ENCODE measurements at places on chromosomes 12 and 14.
A peak's percentile ranks its signal among the peaks of the same experiment; 100 is the strongest.

- H3K36me3 ChIP-seq: peaks cover 56% of the 10 kb centered on the region
- H3K4me1 ChIP-seq: peaks cover 9% of the 10 kb centered on the region
- no peaks in the 10 kb centered on the region for H3K27me3 ChIP-seq
- peak overlapping the region; percentile 64 for H3K27ac ChIP-seq
- DNase-seq: peak; percentile 76
- H3K4me3 ChIP-seq: no peak overlapping the region
These were observed 7.6 kb upstream of the PFDN5 start for GRCh38 chr12:53287741-53288216.

- peaks cover 6% of the 10 kb centered on the region for H3K36me3 ChIP-seq
- peaks cover 10% of the 10 kb centered on the region for H3K4me1 ChIP-seq
- H3K4me3 ChIP-seq: peak overlapping the region; percentile 30
- peaks cover 83% of the 10 kb centered on the region for H3K27me3 ChIP-seq
- peak overlapping the region; percentile 62 for H3K27ac ChIP-seq
These were observed 7.5 kb upstream of the LHX5 start for GRCh38 chr12:113479216-113479589.

- H3K27ac ChIP-seq: peak overlapping the region; percentile 98
- no peak for DNase-seq
- H3K4me3 ChIP-seq: peak overlapping the region; percentile 98
- H3K27me3 ChIP-seq: no peaks in the 10 kb centered on the region
- H3K4me1 ChIP-seq: peaks cover 36% of the 10 kb centered on the region
- H3K36me3 ChIP-seq: peaks cover 10% of the 10 kb centered on the region
These were observed 865 bp downstream of the FRS2 start for GRCh38 chr12:69471076-69471430.

DNA sequence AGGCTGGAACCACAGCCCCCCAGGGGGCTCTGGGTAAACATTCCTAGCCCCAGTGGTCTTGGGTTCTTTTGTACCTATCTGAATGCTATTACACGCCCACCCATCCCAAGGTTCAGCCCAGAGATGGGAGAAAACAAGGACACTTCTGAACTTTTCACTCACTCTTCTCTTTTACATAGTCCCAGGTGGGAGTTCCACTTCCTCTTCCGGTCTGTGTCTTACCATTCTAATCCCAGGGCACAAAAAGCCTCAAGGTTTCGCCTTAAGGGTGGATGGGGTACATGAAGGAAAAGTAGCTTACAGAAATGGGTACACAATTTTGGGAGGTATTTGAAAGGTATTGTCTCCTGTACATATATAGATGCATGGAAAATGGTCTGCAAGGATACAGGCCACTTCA, 79.0 kb downstream of the TMEM30B start:
- no peak for DNase-seq
- no peaks in the 10 kb centered on the region for H3K4me1 ChIP-seq
- peaks cover 39% of the 10 kb centered on the region for H3K27me3 ChIP-seq
- no peaks in the 10 kb centered on the region for H3K36me3 ChIP-seq

DNA sequence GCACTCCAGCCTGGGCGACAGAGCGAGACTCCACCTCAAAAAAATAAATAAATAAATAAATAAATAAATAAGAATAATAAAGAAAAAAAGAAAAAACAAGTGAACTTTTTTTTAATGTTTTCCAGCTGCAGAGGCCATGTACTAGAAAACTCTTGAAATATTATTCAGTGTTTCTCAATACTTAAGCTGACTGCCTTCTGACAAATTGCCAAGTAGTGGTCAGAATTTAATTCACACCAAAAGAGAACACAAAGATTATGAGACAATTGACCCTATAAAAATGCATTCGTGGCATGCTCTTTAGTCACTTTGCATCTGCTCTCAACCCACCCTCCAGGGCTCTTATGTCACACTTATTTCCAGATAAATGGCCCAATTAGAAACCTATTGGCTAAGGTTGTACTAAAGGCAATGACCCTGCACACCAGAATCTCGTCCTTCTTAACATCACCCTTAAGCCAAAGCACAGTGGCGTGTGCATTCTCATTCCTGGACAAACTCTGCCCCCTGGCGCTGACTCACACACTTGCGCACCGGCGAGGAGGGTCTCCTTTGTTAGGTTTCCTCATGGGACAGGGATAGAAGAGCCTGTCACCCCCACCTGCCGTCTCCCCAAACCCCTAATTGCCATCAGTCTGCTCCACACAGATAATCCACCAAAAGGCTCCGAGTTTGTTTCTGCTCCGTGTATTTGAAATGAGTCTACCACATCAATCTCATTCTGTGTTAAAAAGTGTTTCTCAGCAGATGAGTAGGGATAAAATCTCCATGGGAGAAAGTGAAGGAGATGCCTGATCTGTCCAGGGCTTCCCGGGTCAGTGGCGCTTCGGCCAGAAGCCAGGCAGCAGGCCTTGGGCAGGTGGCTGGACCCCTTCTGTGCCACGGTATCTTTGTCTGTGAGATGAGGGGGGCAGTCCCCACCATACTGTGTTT, 73.1 kb upstream of the CEP83 start:
- no peaks in the 10 kb centered on the region for H3K27me3 ChIP-seq
- H3K4me1 ChIP-seq: peaks cover 24% of the 10 kb centered on the region
- DNase-seq: peak; percentile 71
- no peak overlapping the region for H3K27ac ChIP-seq

- no peak overlapping the region for H3K27ac ChIP-seq
- H3K4me1 ChIP-seq: no peaks in the 10 kb centered on the region
These were observed 28.2 kb upstream of the TMEM106C start for GRCh38 chr12:47935184-47935583.

GRCh38 chr12:87933991-87934390, 95.2 kb downstream of the C12orf50 start:
- no peak overlapping the region for H3K4me3 ChIP-seq
- no peak for DNase-seq
- H3K4me1 ChIP-seq: no peaks in the 10 kb centered on the region
- H3K27me3 ChIP-seq: no peaks in the 10 kb centered on the region
- H3K36me3 ChIP-seq: no peaks in the 10 kb centered on the region
- no peak overlapping the region for H3K27ac ChIP-seq

DNA sequence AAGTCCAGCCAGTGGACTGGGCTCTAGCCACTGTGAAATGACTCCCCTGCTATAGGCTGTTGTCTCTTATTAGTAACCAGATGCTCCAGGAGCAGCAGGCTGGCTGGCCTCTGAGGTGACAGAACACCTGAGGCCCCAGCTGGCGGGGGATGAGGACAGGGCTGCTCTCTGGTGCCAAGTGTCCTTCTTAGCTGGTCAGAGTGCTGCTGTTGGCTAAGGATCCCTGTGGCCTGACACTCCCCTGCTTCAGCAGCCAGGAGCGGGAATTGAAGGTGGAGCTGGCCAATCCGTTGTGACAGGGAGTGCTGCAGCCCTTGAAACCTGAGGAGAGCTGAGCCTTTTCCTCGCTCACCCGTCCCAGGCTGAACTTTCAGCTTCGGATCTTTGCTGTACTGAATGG, 30.7 kb downstream of the TMEM229B start:
- H3K27me3 ChIP-seq: no peaks in the 10 kb centered on the region
- DNase-seq: no peak
- peaks cover 4% of the 10 kb centered on the region for H3K4me1 ChIP-seq
- no peak overlapping the region for H3K4me3 ChIP-seq

GRCh38 chr14:89899291-89899690, 55.2 kb downstream of the EFCAB11 start:
- DNase-seq: no peak
- peaks cover 12% of the 10 kb centered on the region for H3K4me1 ChIP-seq
- H3K27me3 ChIP-seq: peaks cover 11% of the 10 kb centered on the region
- H3K27ac ChIP-seq: no peak overlapping the region

GRCh38 chr14:61146899-61147298, 134.2 kb downstream of the TMEM30B start:
- no peak overlapping the region for H3K4me3 ChIP-seq
- no peaks in the 10 kb centered on the region for H3K4me1 ChIP-seq
- no peak overlapping the region for H3K27ac ChIP-seq

- no peak overlapping the region for H3K4me3 ChIP-seq
- H3K27ac ChIP-seq: peak overlapping the region; percentile 1
- no peak for DNase-seq
These were observed 12.0 kb downstream of the C12orf75 start for GRCh38 chr12:105342464-105342863.

DNA sequence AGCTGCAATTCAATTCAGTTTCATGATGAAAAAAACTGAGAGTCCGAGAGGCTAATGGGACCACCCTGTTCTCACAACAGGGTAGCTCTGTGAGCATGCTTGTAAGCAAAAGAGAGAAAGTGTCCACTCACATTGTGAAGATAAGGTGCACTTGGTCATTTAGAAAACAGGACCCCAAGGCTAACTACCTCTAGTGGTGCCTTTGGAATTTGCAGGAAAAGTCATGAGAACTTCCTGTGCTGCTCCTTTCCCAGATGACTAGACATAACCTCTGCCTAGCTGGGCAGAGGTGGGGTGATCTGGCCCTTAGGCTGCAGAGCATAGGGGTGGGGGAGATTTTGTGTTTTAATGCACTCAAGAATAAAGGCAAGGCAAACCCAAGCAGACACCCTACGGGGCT, 118.9 kb downstream of the STAB2 start:
- H3K27me3 ChIP-seq: peaks cover 9% of the 10 kb centered on the region
- no peak overlapping the region for H3K4me3 ChIP-seq
- H3K36me3 ChIP-seq: no peaks in the 10 kb centered on the region
- H3K27ac ChIP-seq: no peak overlapping the region
- no peak for DNase-seq
- no peaks in the 10 kb centered on the region for H3K4me1 ChIP-seq

GRCh38 chr12:105278043-105278697, 42.2 kb upstream of the APPL2 start:
- DNase-seq: no peak
- H3K27ac ChIP-seq: no peak overlapping the region
- H3K27me3 ChIP-seq: peaks cover 3% of the 10 kb centered on the region
- H3K36me3 ChIP-seq: no peaks in the 10 kb centered on the region
- no peak overlapping the region for H3K4me3 ChIP-seq
- H3K4me1 ChIP-seq: peaks cover 4% of the 10 kb centered on the region

DNA sequence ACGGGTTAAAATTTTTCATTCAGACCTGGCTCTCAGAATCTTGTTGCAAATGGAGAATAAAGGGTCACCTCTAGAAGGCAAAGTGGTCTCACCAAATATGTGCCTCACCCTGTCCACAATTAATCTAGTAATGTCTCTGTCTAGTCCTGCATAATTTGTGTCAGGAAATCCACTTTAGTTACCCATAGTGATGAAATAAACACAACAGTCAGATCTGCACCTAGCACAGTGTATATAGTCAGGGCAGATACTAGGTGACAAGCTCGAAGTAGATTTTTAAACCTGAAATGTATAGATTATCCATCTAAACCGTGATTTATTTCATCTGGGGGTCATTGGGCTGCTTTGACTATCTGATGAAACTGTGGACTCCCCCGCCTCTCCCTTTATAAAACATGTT, 15.9 kb upstream of the FLVCR2 start:
- no peak overlapping the region for H3K27ac ChIP-seq
- no peak for DNase-seq
- peaks cover 68% of the 10 kb centered on the region for H3K4me1 ChIP-seq
- H3K27me3 ChIP-seq: no peaks in the 10 kb centered on the region

- no peak for DNase-seq
- H3K4me1 ChIP-seq: no peaks in the 10 kb centered on the region
These were observed 38.3 kb downstream of the SRGAP1 start for GRCh38 chr12:63882844-63883243.

GRCh38 chr14:68734231-68734732, 58.6 kb downstream of the ZFP36L1 start:
- H3K36me3 ChIP-seq: peaks cover 3% of the 10 kb centered on the region
- no peak for DNase-seq
- no peak overlapping the region for H3K4me3 ChIP-seq
- no peaks in the 10 kb centered on the region for H3K27me3 ChIP-seq
- H3K4me1 ChIP-seq: peaks cover 29% of the 10 kb centered on the region

DNA sequence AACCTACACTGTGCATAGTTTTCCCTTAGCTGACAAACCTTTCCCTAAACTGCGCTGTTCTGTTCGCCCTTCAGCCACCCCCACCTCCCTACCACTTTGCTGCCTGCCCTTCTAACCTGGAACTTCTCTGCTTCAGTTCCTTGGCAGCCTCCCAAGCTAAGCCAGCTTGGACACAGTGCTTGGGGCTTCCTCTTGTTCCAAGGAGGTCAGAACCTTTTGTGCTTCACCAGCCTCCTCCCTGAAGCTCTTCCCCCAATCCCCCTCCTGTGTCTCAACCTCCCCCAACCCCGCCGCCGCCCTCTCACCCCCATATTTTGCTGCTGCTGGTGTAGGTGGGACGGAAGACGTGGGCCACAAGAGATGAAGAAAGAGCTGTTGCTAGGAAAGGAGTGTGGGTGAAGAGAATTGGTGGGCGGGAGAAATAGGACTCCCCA, 8.1 kb upstream of the RIC8B start:
- H3K27me3 ChIP-seq: peaks cover 10% of the 10 kb centered on the region
- H3K27ac ChIP-seq: no peak overlapping the region
- no peak for DNase-seq
- no peaks in the 10 kb centered on the region for H3K36me3 ChIP-seq
- no peak overlapping the region for H3K4me3 ChIP-seq

- DNase-seq: no peak
- no peaks in the 10 kb centered on the region for H3K4me1 ChIP-seq
- no peak overlapping the region for H3K27ac ChIP-seq
- H3K36me3 ChIP-seq: no peaks in the 10 kb centered on the region
These were observed 98.0 kb downstream of the MYRFL start for GRCh38 chr12:69922999-69923398.

GRCh38 chr12:21546716-21547115, 20.6 kb downstream of the SPX start:
- no peaks in the 10 kb centered on the region for H3K36me3 ChIP-seq
- H3K4me1 ChIP-seq: no peaks in the 10 kb centered on the region
- H3K27me3 ChIP-seq: peaks cover 4% of the 10 kb centered on the region

GRCh38 chr12:49750027-49750995, 9.0 kb downstream of the TMBIM6 start:
- no peaks in the 10 kb centered on the region for H3K27me3 ChIP-seq
- peak overlapping the region; percentile 81 for H3K27ac ChIP-seq

DNA sequence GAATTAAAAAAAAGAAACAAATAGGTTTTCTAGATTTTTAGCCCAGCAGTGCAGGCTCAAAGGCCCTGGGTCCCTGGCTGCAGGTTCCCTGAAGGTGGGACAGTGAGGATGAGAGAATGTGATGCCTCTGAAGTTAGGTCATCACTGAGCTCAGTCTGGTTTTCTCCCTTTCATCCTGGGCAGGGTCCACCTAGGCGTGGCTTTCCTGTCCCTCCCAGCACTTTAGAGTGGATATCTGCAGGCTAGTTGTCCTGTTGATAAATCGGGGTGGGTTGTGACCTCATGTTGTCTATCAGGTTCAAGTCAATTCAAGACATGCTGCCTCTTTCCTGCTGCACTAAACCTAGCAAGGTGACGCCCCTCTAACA, 60.9 kb downstream of the MAP1LC3B2 start:
- no peak overlapping the region for H3K27ac ChIP-seq
- H3K36me3 ChIP-seq: no peaks in the 10 kb centered on the region
- no peaks in the 10 kb centered on the region for H3K4me1 ChIP-seq
- DNase-seq: no peak
- H3K27me3 ChIP-seq: peaks cover 5% of the 10 kb centered on the region
- H3K4me3 ChIP-seq: no peak overlapping the region

Measured in activated CD4-positive, alpha-beta T cell treated with anti-CD3 and anti-CD28 coated beads, Interleukin-2, amount 10 ng/mL, durations not matched to agents 7 days and 5 days (primary cell).